ENCODE measurements at places on chromosomes 7 and 10.
A peak's percentile ranks its signal among the peaks of the same experiment; 100 is the strongest.

GRCh38 chr7:22173685-22174573 lies 183.0 kb downstream of the RAPGEF5 start:
- no peak for DNase-seq

DNA sequence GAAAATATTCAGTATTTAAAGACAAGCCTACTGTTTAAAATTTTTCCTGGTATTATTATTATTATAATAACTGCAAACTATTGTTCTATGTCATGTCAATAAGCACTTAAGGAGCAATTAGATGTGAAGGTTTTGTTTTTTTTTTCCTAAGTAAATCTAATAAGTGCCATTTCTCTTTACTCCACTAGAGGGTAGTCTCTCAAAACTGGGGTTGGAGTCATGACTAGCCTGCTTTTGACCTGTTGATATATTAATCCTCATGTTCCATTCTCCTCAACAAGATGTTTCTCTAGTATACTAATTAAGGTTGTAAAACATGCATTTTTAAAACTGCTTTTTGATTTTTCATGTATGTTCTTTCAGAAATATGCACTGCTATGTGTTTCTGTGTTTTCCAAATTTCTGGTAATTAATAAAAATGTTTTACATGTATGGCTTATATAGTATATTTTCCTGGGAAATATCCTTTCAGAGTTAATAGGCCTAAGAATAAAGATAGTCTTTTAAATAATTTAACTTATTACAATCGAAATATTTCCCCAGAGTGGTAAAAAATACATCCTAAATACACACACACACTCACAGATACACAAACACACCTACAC lies 1.0 kb upstream of the LRRN3 start:
- peak; percentile 80 for DNase-seq

DNA sequence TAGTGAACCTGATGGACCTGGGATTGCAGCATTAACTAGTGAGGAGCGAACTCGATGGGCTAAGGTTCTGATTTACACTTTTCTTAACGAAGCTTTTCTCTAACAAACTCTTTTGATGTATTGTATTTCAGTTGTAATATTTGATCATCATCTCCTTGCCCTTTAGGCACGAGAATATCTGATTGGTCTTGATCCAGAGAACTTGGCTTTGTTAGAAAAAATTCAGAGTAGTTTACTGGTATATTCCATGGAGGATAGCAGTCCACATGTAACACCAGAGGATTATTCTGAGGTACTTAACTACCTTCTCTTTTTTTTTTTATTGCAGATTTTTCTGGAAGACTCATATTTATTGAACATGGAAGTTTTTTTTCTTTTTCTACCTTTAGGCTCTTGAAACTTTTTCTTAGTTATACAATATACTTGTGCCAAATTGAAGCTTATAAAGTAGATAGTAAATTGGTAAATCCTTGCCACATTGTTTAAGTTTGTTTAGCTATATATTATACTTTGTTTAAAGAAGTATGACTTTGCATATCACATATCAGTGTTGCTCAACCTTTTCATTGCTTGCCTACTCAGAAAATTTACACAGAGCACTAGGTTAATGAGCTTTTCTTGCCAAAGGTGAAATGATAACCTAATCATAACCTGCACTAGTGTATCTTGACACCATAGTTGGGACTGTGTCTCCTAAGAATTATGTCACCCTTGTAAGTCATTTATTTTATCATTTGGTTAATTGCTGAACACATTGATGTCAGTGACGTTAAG lies 30.4 kb downstream of the CROT start:
- DNase-seq: no peak

- no peak for DNase-seq
These were observed 612.4 kb downstream of the ANKRD7 start for GRCh38 chr7:118836933-118837332.

DNA sequence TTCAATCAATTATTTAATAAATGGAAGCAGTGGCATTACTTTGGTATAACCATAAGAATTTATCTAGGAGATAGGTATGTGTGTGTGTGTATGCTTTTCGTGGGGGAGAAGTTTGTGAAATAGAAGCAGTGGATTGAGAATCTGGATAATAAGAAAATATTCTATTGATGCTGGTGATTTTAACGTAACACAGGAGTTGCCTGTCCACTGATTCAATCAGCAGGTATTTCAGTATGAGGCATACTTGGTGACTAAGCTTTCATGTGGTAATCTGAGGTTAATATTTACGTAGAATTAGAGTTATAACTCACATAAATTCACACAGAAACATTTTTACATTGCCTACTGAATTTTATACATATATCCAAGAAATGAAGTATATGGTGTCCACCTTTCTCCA lies 568.0 kb downstream of the ZWINT start:
- no peak for DNase-seq

Measured in eye (tissue), 1 donor.